CD4-positive, alpha-beta T cell (primary cell): ENCODE measurements at places on chromosomes 3 and 15.

- DNase-seq = no peak
Observed at GRCh38 chr3:23493889-23494288, 290.8 kb downstream of the UBE2E2 start.

DNA sequence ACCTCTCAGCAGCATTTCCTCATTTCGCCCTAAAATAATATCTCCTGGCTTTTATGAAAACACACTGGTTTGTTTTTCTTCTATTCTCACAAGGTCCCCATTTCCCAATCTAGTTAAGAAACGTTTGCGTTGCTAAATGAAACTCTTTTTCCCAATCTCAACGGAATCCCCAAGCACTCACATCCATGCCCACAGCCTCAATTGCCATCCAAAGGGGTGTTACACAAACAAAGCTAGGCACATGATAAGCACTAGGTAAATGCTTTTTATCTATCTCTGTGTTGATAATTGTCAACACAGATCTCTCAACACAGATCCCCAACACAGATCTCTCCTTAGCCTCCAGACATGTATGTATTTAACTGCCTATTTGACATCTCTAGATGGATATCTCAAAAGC is 35.2 kb upstream of the TF start:
- no peak for DNase-seq

DNA sequence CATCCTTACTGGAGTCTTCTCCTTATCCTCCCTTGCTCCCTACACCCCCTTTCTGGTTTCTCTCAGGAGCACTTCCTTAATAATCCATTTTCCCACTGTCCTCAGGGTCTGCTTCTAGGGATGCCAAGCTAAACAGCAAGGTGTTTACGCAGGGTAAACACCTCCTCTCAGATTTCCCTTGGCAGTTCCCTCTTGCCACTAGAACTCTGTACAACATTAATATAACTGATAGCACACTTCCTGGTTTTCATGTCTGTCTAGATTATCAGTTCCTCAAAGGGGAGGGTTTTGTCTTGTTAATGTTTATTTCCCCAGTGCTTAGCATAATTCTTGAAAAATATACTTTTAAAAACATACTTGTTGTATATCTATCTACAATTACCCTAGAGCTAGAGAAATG is 118.0 kb upstream of the SLC24A5 start:
- DNase-seq = no peak

DNA sequence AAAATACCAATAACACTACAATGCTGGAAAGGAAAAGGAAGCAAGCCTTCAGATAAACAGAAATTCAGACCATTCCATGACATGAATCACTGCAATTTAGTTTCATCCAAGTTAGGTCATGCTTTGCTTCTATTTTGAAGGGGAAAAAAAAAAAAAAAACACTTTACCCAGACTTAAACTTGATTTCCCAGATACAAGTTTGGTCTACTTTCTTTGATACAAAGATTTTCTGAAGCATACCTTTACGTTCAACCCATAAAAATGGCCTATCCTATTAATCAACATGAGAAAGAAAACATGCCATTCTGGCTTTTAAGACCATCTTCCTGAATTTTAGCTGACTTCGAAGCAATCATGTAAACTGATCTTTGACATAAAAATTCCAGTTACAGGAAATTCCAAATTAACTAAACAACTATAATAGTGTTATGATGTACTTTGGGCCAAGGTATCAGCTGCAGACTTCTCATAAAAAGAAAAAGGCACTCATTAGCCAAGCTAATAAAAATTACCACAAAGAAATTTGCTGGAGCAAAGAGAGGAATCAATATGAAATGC is 12.6 kb downstream of the OSBPL10 start:
- no peak for DNase-seq

- no peak for DNase-seq
Observed at GRCh38 chr15:78208341-78208844, 26.0 kb downstream of the ACSBG1 start.

- peak; percentile 5 for DNase-seq
Observed at GRCh38 chr3:49469037-49469935, 781 bp upstream of the DAG1 start.

DNA sequence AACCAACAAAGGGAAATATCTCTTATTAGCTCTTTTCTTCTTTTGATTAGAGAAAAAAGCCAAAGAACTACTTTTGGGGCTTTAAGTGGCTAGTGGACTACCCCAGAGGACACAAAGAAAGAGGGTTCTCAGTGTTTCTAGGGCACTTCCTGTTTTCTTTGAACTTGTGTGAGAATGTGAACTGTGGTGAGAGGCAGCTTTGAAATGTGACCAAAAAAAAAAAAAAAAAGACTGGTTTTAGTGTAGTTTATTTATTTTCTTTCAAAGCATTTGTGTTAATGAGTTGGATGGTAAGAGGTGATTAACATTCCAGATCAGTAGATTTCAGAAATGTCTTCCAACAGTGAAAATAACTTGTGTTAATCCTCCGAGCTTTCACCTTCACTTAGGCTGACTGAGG is 32.4 kb downstream of the SELENOT start:
- no peak for DNase-seq

GRCh38 chr3:124094496-124094895 is 102.6 kb upstream of the ROPN1 start:
- no peak for DNase-seq

DNA sequence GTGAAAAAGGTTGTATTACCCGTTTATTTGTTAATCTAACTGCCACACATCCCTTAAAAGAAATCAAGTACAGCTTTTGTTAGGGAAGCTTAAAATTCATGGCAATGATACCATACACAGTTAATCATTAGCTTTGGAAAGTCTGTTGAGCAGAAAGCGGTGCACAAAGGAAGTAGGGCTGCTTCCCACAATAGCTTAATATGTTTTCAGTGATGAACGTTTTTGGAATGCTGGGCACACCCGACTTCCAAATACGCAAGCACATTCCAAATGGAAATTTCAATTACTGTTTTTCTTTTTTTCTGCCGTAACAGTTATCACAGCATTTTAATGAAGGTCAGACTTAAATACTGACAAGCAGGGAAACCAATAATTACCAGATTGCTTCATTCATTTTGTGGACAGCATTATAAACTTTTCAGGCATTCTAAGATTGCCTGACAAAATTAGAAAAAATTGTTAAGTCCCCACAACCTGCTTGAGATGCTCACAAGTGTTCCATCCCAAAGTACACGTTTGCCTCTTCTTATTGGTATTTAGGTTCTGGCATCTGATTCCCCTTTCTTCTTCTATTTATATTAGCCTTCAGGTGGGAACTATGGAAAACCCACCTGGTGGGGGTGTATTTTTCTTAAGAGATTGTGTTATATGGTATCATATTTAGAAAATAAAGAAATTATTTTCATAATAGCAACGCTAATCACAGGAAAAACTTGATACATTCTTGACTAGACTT is 1.1 kb upstream of the ECT2 start:
- no peak for DNase-seq

- no peak for DNase-seq
Observed at GRCh38 chr3:137335478-137335877, 377.7 kb downstream of the IL20RB start.

DNA sequence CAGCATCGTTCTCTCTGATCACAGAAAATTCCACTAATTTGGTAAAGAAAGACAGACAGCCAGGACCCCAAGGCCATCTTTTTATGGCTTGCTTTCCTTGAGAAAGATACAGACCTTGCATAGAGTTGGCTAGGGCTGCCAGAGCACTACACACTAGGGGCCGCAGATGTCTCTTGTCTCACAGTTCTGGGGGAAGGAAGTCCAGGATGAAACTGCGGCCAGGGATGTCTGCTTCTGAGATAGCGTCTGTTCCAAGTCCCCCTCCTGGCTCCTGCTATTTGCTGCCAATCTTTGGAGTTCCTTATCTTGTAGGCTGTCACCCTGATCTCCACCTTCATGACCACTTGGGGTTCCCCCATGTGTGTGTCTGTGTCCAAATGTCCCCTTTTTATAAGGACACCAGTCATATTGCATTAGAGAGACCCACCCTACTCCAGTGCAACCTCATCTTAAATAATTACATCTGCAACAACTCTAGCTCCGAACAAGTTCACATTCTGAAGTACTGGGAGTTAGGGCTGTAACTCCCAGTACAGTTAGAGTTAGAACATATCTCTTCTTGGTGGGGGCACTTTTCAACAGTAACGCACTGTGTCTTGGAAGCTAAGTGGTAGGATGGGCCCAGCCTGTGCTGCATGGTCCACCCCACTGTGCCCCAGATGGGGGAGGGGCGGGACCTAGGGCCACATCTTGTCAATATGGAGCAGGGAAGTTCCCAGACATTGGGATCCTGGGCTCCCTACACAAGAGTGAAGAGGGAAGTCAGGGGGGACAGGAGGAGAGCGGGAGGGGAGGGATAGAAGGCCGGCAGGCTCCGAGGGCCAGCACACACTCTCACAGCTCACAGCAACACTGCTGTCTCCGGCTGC is 42.2 kb downstream of the KLF15 start:
- no peak for DNase-seq

GRCh38 chr3:107561980-107562379 is 39.2 kb downstream of the BBX start:
- DNase-seq = no peak

GRCh38 chr3:65490114-65490513 is 548.6 kb downstream of the MAGI1 start:
- DNase-seq = no peak

- DNase-seq = no peak
Observed at GRCh38 chr3:38009807-38010591, 19.4 kb downstream of the VILL start.

DNA sequence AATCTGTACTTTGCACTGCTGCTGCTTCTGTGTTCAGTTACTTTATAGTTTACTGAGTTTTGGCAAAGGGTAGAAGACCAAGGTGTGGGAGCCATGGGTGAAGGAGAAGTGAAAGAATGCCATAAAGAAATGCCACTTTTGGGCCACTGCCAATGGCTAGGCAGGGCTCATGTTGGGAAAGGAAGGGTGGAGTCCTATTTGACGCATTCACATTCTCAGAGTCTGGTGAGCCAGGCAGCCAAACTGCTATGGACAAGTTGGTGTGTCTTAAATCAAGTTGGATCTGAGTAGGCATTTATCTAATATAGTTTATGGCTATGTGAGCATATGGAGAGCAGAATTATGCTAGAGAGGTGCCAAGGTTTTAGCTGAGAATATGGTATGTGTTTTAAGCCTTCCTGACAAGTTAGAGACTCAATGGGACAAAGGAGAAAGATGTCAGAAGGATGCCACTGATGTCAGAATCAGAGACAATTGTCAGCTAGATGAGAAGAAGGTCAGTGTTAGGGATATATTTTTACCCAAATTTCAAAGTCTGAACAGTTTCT is 296.1 kb downstream of the AGBL1 start:
- DNase-seq = no peak

DNA sequence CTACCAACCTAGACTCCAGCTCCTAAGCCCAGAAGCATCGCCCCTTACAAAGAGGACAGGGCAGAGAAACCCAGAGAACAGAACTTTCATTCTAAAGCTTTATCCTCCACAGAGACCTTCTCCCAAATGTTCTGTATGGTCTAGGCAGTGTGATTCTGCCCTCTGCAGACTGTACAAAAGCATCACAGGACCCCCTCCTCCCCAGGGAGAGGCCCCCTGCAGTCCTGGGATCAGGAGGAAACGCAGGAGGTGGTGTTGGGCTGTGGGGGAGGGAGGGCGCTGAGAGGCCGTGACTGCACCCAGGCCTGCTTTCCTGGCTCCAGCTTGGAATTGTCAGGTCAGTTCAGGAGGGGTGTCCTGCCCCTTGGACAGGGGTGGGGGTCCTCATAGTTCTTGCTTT is 101.3 kb downstream of the DGKG start:
- DNase-seq = no peak

DNA sequence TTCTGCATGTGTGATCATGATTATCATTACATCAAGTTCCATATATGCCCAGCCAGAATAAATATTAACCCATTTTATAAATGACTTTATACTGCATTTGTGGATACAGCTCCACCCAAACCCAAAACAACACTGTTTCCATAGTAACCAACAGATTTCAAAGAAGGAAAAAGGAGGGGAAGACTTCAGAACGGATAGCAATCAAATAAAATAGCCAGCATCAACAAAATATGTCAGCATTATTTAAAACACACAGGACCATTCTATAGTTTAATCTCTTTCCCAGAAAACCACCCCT is 114.4 kb downstream of the FOXP1 start:
- no peak for DNase-seq

- no peak for DNase-seq
Observed at GRCh38 chr3:144185276-144185675, 213.7 kb downstream of the DIPK2A start.

DNA sequence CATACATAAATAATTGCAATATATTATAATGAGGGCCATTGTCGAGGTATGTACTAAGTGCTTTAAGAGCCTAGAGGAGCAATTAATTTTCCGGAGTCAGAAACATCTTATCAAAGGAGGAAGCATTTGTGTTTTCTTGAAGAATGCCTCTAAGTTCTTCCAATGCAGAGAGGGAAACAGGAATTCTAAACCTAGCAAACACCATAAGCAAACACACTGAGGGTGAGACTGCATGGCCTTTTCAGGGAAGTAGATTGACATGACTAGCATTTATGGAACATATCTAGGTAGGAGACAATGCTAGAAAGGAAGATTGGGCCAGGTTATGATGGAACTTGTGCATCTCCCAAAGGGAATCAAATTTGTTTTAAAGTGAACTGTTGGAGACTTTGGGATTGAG is 7.2 kb upstream of the PLCL2 start:
- DNase-seq = no peak

GRCh38 chr15:84826369-84826823 is 9.2 kb downstream of the ALPK3 start:
- no peak for DNase-seq

- DNase-seq = no peak
Observed at GRCh38 chr3:38147421-38147820, 9.0 kb downstream of the MYD88 start.
